ENCODE measurements at places on chromosomes 5 and 9.

- DNase-seq = no peak
Measured at GRCh38 chr9:113012492-113012891, 500 bp upstream of the ZNF883 start.

DNA sequence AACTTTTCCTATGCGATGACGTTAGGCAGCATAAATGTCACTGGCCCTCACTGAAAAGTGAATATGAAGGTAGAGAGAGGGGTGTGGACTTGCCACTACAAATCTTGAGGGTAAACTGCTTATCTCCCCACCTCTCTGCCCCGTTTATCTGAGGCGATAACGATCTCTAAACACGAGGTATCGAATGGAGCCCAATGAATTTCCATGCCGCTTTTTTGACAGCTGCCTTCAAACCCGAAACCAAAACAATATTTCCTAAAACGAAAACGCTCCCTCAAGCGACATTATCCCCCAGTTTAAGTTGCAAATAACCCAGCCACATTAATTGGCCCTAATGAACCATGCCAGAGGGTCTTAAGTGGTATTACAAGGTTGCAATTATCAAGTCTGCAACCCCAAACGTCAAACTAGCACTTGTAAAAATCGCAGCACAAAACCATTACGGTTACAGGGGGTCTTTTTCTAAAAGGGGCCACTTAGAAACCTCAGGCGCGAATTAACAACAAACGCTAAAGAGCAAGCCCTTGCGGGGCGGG lies 1.4 kb downstream of the NR3C1 start:
- DNase-seq = no peak

DNA sequence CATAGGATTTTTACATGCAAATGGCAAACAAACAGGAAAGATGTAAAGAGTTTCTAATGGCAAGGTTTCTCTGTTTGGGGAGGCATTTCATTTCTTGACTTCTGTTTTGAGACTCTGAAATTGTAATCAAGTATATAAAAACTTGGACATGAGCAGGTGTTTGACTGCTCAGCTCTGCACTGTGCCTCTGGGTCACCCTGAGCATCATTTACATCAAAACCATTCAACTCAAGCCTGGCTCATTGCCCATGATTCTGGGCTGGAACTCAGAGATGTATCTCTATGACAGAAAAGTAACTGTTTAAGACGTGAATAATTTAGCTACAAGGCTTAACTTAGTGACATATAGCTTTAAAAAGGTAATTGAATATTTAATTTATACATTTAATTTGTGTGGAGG lies 1402.4 kb upstream of the NUDT12 start:
- no peak for DNase-seq

- DNase-seq = peak; percentile 80
Measured at GRCh38 chr9:131701789-131702337, 38.0 kb downstream of the RAPGEF1 start.

DNA sequence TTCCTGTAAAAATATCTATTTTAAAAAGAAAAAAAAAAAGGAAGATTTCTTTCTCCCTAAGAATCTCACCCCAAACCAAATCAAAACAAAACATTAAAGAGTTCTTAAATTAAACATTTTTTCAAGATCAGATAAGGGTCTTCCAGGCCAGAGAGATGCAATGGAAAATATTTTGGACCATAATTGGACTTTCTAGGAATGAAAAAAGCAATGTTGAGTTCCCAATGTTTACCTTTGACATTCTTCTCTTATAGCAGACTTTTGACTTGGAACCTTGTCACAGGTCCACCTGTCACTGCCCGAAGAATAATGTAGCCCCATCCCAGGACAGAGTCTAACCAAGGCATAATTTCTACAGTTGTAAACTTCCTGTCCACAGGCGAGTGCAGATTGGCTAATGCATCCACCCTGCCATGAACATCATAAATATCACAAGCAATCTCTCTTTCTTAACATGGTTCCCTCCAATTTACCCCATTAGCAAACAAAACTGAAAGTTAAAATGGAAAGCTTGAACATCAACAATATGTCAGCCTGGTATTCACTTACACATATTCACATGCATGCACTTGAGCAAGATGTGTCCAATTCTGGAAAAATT lies 121.7 kb upstream of the ZNF366 start:
- DNase-seq = peak; percentile 20

GRCh38 chr5:15383469-15383868 lies 116.5 kb upstream of the FBXL7 start:
- DNase-seq = peak; percentile 36

DNA sequence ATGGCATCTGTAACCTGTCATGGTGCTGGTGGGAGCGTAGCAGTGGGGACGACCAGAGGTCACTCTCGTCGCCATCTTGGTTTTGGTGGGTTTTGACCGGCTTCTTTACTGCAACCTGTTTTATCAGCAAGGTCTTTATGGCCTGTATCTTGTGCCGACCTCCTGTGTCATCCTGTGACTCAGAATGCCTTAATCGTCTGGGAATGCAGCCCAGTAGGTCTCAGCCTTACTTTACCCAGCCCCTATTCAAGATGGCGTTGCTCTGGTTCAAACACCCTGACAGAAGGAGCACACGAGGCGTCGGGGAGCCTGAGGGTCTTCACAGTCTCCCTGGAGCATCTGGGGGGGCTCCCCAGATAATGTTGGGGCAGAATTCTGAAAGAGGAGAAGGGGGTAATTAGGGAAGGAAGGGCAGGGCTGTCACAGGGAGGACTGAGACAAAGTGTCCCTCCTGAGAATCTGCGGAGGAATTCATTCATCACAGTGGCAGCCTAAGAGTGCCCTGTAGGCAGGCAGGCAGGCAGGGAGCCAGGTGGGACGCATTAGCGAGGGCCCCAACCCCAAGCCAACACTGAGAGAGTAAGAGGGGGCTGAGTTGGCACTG lies 21.3 kb upstream of the NCS1 start:
- peak; percentile 80 for DNase-seq

DNA sequence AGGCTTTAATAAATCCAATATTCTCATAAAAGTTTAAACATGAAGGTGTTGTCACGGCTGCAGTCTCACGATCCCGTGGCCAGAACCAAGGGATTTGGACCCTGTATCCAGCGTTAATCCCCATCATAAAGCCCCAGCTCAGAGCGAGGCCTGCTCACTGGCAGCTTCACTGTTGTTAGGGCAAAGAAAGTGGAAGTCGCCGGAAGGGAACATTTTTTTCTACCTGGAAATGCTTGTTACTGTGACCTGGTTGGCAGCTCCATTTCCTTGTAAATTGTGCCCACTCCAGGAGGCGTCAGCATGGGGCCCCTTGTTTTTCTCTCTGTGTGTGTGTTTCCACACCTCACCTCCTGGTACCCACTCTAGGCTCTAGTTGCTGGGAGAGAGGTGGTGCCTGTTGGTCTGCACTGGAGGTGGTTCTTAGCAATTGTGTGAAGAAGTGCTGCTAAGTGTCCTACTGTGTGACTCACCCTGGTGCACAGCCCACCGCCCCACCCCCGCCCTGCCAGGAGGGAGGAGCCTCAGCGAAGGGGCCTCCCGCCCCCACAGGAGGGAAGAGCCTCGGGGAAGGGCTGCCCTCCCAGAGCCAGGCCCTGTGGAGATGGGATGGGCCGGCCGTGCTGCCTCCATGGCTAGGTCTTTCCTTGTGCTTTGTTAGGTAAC lies 105.1 kb downstream of the EHMT1 start:
- peak; percentile 50 for DNase-seq

- DNase-seq = peak; percentile 85
Measured at GRCh38 chr5:83726912-83727311, 6.3 kb upstream of the HAPLN1 start.

DNA sequence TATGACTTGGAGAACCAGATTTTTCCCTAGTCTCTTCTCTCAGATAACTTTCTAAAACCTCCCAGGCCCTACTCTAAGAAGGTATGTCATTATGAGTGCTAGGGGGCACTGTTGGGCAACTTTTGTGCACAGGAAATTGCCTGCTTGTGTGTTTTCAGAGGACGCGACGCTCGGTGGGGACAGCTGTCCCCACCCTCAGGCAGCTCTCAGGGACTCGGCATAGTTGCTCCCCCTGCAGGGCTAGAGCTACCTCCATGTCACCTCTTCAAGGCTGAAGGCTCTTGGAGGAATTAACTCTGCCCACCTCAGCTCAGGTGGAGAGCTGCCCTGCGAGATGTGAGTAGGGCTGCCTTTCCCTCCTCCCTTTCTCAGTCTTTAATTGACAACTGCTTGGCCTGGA lies 10.2 kb upstream of the TIFAB start:
- DNase-seq = peak; percentile 54

GRCh38 chr9:131739133-131739958 lies 530 bp downstream of the RAPGEF1 start:
- DNase-seq = peak; percentile 34

GRCh38 chr5:124343451-124343867 lies 403.0 kb downstream of the ZNF608 start:
- peak; percentile 96 for DNase-seq

DNA sequence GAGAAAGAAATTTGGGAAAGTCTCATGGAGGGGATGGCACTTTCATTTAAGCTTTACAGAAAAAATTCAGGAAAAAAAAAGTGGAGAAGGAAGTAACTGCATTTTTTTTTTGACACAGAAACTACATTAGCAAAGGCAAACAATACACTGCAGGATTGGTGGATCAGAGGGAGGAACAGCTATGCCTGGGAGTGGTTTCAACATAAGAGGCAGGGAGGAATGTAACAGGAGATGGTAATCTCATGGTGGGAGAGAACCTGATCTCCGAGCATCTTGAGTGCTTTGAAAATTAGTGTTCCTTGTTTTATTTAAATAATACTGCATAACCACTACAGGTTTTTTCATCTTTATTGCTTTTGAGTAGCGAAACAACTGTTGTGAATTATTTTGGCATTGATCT lies 249.4 kb downstream of the FAM170A start:
- DNase-seq = no peak

DNA sequence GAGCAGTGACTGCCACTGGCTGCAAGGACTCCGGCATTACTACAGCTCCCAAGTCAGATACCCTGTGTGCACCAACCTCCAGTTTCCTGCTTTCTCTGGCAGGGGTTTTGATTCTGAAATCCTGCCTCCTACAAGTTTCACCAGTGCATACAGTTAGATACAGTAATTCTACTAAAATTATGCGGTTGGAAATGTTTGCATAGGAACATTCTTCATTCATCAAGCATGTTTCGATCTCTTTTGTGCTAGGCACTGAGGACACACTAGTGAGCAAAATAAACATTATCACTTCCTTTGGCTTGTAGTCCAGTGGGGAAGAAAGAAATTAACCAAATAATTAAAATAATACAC lies 152.2 kb downstream of the TMEM167A start:
- no peak for DNase-seq

- no peak for DNase-seq
Measured at GRCh38 chr9:35186524-35186923, 24.7 kb downstream of the UNC13B start.

DNA sequence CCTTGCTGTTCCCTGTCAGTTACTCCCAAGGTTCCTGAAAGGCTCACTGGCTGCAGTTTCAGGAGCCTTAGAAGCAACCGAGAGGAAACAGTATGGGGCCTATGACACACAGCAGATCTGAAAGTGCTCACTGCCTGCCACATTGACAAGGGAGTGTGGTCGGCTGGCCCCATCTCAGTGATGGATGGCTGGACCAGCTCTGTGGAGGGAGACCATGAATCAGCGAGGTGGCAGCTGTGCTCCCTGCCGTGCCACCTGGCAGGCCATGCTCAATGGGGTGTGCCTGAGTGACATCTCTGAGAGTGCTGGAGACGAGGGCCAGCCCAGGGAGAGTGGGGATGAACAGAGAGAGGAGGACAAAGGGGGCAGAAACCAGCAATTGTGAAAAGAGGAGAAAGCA lies 49.1 kb downstream of the DOCK2 start:
- DNase-seq = no peak

DNA sequence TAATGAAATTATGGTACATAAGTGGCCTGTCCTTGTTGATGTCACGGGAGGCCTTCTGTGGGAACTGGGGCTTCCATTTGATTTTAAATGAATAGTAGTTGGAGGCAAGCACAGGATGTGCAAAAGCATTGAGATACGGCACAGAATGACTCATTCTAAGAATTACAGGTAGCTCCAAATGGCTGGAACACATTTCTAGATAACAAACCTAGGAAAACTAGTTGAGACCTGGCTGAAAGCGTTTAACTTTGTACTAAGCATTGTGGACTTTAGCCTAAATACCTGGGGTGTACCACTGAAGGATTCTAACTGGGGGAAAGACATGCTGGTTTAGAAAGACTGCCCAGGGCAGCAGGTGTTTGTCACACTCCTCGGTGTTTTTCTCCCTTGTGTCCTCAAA lies 9.4 kb downstream of the SKP2 start:
- no peak for DNase-seq

GRCh38 chr5:32387841-32388240 lies 56.7 kb downstream of the ZFR start:
- no peak for DNase-seq

DNA sequence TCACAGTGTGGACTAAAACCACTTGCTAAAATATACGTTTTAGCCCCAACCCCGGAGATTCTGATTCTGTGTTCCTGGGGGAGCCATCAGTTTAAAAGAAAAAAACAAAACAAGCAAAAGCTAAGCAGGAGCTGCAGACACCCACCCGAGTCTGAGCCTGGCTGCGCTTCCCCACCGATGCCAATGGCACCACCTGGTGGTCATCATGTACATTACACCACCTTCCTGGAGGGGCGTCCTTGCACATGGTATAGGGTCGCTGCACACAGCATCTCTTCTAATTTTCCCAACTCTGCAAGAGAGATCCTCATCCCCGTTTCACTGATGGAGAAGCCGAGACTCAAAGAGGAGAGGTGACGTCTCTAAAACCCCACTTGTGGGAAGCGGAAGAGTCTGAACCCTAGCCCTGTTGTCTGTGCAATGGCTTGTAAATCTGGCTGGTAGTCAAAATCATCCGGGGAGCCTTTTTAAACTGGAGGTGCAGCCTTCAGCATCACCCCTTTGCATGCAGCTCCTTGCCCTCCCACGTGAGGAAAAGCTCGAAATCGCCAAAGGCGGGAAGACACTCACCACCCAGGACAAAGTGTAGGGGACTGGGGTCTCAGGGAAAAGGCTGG lies 23.1 kb upstream of the CNOT6 start:
- DNase-seq = peak; percentile 57

GRCh38 chr9:120637919-120638318 lies 58.0 kb upstream of the CDK5RAP2 start:
- DNase-seq = no peak

DNA sequence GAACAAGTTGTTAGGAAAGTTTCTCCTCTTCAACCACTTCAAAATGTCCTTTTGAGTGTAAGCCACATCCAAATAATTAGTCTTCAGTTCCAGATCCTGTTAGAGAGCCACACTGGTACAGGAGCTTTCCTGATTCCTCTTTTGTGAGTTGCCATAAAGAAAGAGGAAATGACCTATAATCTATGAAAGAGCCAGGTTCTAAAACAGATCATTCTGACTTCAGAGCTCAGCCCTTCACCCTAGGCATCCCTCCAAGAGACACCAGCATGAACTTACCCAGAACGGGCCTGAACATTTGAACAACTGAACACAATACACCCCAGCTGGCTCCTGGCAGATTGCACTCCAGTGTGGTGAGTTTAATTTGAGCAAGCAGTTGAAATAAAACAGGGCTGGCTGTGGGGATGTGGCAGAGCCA lies 25.7 kb downstream of the SLC1A1 start:
- DNase-seq = no peak

GRCh38 chr5:96562614-96563013 lies 99.6 kb upstream of the CAST start:
- DNase-seq = peak; percentile 91
